IPS DF 6.9 (cell line): ENCODE measurements at places on chromosomes 12 and 14.

DNA sequence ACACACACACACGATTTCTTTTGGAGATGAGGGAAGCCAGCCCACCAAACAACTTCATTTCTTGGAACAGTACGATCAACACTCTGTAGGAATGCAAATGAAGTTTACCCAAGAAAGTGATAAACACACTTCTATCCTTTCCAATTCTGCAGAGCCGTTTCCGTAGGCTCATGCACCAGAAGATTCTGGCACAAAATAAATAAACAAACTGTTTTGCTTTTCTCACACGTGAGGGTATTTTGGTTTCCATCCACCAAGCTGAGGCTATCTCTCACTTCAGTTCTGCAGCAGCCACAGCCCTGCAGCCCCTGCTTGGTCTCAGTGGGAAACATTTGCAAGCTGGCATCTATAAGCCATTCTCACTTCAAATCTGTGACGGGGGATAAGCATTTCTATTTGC is 15.3 kb upstream of the TSPAN11 start:
- H3K4me3 ChIP-seq = no peak overlapping the region
- no peaks in the 10 kb centered on the region for H3K36me3 ChIP-seq
- DNase-seq = no peak
- H3K27ac ChIP-seq = no peak overlapping the region
- no peaks in the 10 kb centered on the region for H3K27me3 ChIP-seq

- H3K36me3 ChIP-seq = peaks cover 2% of the 10 kb centered on the region; the same call in 1 of the 2 replicates
- DNase-seq = no peak
- no peaks in the 10 kb centered on the region for H3K27me3 ChIP-seq
- no peak overlapping the region for H3K4me3 ChIP-seq
- no peak overlapping the region for H3K27ac ChIP-seq
- H3K4me1 ChIP-seq = no peaks in the 10 kb centered on the region
Measured at GRCh38 chr12:2884810-2885209, 5.9 kb upstream of the TULP3 start.

DNA sequence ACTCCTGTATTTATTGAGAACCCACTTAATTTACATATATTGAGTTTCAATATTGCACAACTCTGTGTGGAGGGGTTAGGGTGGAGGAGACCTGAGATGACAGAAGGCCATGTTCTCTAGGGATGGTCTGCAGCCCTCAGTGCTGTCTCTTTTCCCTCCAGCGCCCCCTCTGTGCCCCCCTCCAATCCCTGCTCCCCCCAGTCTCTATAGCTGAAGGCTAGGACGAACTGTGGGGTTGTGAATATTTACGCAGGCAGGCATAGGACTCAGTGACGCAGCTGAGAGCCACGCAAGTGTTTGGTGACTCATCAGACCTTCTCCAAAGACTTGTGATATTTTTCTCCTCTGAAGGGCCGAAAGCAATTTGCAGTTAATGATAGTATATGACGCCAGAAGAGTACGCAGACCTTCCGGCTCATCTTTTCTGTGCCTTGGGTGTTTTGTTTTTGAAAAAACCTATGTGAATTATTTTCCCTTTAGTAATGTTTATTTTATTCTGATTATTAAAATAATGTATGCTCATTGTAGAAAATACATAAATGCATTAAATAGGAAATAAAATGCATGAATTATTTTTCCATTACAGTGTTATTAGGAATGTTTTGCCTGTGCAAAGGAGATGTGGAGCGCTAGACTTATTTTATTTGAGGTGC is 85.3 kb downstream of the SLC25A47 start:
- no peaks in the 10 kb centered on the region for H3K36me3 ChIP-seq
- no peak overlapping the region for H3K4me3 ChIP-seq
- H3K4me1 ChIP-seq = peaks cover 3% of the 10 kb centered on the region; the same call in 1 of the 2 replicates
- H3K27me3 ChIP-seq = no peaks in the 10 kb centered on the region
- H3K27ac ChIP-seq = no peak overlapping the region
- DNase-seq = no peak

- no peaks in the 10 kb centered on the region for H3K27me3 ChIP-seq
- no peaks in the 10 kb centered on the region for H3K4me1 ChIP-seq
- DNase-seq = no peak
- H3K36me3 ChIP-seq = no peaks in the 10 kb centered on the region
- no peak overlapping the region for H3K4me3 ChIP-seq
- no peak overlapping the region for H3K27ac ChIP-seq
Measured at GRCh38 chr12:132924356-132924755, 31.8 kb downstream of the ZNF605 start.

DNA sequence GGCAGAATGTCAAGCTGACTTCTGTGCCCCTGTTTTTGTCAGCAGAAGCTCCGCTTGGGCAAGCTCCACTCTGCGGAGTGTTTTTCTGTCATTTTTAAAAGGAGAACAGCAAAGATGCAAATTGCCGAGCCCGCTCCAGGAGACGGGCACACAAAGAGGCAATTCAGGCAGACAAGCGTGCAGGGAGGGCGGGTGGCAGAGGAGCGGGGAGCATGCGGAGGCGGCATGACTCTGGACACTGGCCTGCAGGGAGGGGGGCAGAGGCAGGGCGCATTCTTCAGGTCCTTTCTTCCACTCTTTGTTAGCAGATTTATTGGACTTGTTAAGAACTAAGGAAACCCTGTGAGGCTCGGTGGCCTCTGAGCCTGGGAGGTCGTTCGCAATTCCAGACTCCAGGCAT is 187.3 kb upstream of the RMST start:
- H3K36me3 ChIP-seq = no peaks in the 10 kb centered on the region
- no peak for DNase-seq
- no peaks in the 10 kb centered on the region for H3K27me3 ChIP-seq
